ENCODE measurements at places on chromosomes 12 and 14. TPM values are rescaled to one million over a fixed set of nuclear protein-coding genes. Genes with fewer than 3 reads are reported as not detected.

IL26 gene
- not detected for total RNA-seq

ASPG gene
- total RNA-seq = 6.9 TPM

NUAK1 gene
- total RNA-seq = 7.6 TPM

PAWR gene
- 69.2 TPM for total RNA-seq

NRL gene
- total RNA-seq = 0.79 TPM

GRCh38 chr14:81416981-81417380 is 16.9 kb upstream of the STON2 start:
- no peak for DNase-seq

DNA sequence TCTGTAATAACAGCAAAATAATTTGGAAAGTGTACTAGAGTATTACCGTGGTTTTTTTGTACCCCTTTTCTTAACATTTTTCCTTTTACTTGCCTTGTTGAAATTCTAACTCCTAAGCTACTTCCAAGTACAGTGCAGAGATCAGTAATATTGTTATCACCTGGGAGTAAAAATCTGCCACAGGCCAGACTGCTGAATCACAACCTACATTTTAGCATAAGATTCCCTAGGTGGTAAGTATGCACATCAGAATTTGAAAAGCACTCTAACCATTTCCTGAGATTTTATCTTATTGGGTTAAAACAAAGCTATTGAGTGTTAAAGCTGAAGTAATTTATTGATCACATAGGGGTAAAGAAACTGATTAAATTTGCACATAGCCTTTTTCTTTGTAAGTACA is 55.2 kb upstream of the KCNH3 start:
- DNase-seq = peak; percentile 39

DNA sequence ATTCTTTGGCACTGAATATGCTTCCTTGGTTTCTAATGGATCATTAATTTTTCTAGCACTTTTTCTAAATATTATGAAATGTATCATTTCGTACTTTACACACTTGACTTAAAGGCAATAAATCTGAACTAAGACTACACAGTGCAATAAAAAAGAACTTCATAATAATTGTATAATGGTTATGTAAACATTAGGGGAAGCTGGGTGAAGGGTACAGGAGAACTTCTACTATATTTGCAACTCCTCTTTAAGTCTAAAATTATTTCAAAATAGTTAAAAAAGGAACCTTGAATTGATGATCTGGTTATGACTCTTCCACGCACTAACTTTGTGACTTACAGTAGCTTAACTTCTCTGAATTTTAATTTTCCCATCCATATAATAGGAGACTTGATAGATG is 5.1 kb upstream of the NOVA1 start:
- no peak for DNase-seq

- DNase-seq = no peak
These were observed 5.7 kb upstream of the C14orf93 start for GRCh38 chr14:23015618-23016017.

DNA sequence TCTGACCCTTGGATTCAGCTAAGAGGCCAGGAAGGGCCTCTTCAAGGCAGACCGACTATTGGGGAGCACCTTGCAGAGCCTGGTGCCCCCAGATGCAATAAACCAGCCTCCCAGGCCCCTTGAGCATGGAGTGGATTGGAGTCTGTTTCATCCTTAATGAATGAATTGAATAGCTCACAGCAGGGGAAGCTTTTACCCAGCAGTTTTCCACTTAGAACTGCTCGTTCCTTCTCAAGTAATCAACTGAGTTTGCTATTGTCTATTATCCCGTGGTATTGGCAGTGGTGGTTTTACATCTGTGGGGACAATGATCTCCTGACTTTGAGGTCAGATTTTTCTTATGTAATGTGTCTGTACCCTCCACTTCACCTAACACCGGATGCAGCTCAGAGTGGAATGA is 197.6 kb downstream of the AACS start:
- DNase-seq = no peak

DNA sequence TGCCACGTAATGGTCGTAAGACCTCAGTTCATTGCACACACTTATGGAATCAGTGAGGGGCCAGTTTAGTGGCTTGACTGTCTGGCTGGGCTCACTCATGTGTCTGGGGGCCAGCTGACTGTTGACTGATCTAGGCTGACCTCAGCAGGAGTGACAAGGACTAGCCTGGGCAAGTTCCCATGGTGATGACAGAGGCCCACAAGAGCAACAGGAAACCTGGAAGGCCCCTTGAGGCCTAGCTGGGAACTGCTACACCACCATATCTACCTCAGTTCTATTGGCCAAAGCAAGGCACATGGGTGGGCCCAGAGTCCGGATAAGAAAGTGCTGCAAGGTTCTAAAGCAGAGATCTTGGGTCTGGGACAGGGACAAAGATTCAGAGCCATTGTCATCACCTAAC is 21.3 kb upstream of the RFLNA start:
- peak; percentile 87 for DNase-seq
